ENCODE measurements at places on chromosomes 13 and 19.

DNA sequence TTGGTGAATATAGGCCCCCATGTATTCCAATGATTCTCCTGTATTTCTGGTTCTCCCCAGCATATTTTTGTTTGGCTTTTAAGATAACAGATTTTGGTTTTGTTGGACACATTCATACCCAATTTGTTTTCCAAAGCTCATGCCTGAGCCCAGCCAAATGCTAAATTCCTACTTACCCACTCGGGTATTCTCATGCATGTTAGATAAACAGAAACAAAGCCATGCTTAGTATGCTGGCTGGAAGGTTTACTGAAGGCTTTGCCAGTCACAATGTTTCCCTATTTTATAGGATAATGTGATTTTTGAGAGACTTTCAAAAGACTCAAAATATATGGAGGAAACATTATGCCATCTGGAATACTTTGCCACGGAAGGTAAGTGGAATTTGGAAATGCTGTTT, 206.8 kb downstream of the ATP8A2 start:
- no peak for DNase-seq

GRCh38 chr13:104586051-104586746, 1520.0 kb upstream of the SLC10A2 start:
- peak; percentile 35 for DNase-seq

DNA sequence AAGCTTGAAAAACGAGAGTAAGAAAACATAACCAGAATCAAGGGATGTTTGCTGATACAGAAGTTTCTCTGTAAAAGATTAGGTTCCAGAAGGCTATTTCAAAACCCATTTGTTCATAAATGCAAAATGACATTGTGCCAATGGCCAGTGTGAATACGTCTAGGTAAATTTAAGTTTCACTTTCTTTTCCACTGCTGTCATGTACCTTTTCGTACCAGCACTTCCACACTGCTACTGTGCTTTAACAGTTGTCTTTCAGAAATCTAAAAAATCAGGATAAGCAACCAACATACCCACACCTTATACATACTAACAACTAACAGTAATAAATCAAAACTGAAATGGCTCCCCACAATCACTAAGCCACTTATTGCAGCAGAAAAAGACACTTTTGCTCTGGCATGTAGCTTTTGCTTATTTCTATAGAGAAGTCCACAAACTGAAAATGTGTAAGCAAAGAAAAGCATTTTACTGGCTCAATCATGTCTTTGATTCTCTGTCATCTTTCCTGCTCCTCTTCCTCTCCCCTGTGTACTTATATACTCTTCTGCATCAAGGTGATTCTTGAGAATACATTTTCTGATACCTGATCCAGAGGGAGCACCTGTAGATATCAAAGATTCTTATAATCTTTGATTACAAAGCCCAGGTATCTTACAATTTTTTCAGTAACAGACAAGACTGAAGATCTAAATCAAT, 34.3 kb downstream of the ELF1 start:
- peak; percentile 25 for DNase-seq

DNA sequence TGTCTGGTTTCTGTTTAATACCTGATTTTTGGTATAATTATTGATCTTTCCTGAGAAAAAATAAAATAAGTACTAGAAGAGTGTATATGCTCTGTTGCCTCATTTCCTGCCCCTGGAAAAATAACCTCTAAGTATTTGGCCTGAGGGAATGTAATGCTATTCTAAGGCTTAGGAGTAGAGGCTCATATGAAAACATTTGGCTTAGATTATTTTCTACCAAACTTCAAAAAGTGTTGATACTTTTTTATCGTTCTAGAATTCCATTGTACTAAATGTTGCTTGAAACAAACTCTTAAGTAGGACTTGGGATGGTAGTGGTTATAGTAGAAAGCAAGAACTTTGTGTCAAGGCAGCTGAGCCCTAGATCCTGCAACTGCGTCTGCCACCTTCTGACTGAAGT, 57.8 kb downstream of the COG3 start:
- peak; percentile 42 for DNase-seq

GRCh38 chr13:81318231-81319019, 977.5 kb upstream of the SPRY2 start:
- DNase-seq, result no peak

GRCh38 chr13:33893559-33893958, 75.6 kb downstream of the RFC3 start:
- no peak for DNase-seq

GRCh38 chr13:41765813-41766212, 195.1 kb downstream of the VWA8 start:
- no peak for DNase-seq

GRCh38 chr19:35716801-35717664, 770 bp upstream of the KMT2B start:
- peak; percentile 84 for DNase-seq

- no peak for DNase-seq
Measured at GRCh38 chr13:26509491-26509890, 48.0 kb upstream of the WASF3 start.

DNA sequence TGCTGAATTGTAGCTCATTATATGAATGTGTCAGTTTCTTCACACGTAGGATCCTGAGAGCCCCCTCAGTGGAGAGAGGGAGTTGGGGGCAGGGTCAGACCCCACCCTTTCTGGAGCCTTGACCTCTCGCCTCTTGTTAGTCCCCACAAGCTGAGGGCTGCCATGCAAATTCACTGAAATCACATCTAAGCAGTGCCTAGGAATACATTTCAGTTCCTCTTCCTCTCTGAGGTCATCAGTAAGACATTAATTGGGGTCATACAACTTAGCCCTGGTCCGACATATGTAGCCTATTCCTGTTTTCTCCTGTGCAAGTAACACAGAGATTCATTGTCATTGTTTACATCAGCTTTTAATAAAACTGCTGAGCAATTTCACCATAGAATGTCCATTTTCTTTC, 30.0 kb downstream of the MYO9B start:
- DNase-seq, result no peak
